ENCODE measurements at places on chromosomes 12 and 14. TPM values are rescaled to one million over a fixed set of nuclear protein-coding genes. Genes with fewer than 3 reads are reported as not detected.

DNA sequence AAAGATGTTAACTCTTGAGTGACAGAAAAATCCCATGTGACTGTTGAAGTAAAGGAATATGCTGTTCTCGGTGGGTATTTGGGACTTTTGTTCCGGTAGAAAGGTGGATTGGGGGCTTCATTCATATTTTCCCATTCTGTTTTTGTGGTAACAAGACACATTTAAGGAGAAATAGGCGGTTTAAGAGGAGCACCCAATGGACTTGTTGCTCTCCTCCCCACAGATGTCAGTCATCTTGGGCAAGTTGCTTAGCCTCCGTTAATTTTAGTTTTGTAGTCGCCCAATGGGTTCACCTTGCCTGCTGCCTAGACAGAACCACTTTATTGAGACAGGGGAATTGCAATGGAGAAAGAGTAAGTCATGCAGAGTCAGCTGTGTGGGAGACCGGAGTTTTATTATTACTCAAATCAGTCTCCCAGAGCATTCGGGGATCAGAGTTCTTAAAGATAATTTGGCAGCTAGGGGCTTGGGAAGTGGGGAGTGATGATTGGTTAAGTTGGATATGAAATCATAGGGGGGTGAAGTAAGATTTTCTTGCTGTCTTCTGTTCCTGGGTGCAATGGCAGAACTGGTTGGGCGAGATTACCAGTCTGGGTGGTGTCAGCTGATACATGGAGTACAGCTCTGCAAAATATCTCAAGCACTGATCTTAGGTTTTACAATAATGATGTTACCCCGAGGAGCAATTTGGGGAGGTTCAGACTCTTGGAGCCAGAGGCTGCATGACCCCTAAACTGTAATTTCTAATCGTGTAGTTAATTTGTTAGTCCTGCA is 50.3 kb downstream of the SLC38A1 start:
- DNase-seq = no peak

DNA sequence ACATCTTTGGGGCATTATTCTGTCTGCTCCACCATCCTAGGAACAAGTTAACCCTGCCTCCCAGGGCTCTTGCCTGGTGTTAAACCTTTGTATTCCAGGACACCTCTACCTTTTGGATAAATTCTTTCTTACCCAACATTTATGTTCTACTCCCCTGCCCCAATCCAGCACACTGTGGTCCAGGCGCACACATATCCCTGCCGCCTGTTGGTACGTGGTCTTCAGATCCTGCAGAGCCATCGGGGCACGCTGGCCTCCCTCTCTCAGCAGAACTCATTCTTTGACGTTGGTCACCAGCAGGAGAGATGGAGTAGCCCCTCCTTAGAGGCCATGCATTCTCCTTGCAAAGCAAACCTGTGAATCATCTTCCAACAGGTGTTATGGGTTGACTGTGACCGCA is 5.1 kb upstream of the TMEM179 start:
- no peak for DNase-seq

TRHDE gene
- total RNA-seq = 1.5 TPM

- no peak for DNase-seq
Measured at GRCh38 chr12:7131502-7131866, 1.3 kb downstream of the CLSTN3 start.

LHX5 gene
- total RNA-seq = not detected

DNA sequence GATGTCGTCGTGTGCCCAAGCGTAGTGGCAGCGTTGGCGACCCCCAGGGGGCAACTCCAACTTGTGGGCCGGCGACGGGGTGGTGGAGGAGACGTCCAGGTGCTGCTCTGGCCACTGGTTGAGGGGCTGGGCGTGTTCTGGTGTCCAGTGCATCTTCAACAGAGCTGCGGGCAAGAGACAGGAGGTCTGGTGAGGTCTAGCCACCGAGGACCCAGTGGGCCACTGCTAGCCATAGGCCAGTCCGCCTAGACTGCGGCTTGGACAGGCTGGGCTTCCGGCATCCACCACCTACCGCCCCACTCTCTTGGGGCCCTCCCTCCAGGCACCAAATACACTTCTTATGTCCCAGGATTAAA is 26.3 kb downstream of the FIGNL2 start:
- DNase-seq = no peak

DNA sequence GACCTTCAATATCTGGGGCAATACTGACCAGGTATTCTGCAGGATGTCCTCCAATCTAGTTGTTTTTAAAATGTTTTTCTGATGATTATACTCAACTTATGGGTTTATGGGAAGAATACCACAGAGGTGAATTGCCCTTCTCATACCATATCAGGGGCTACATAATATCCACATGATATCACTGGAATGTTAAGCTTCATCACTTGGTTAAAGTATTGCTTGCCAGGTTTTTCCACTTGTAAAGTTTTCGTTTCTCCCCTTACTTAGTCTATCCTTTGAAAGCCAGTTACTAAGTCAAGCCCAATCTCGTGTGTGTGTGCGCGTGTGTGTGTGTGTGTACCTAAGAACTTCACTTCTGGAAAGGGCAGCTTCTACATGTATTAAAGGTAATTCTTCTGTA is 980.9 kb upstream of the FBXO33 start:
- DNase-seq = no peak

GRCh38 chr14:37452323-37452722 is 142.7 kb downstream of the FOXA1 start:
- no peak for DNase-seq

ESR2 gene
- total RNA-seq = 0.05 TPM

DNA sequence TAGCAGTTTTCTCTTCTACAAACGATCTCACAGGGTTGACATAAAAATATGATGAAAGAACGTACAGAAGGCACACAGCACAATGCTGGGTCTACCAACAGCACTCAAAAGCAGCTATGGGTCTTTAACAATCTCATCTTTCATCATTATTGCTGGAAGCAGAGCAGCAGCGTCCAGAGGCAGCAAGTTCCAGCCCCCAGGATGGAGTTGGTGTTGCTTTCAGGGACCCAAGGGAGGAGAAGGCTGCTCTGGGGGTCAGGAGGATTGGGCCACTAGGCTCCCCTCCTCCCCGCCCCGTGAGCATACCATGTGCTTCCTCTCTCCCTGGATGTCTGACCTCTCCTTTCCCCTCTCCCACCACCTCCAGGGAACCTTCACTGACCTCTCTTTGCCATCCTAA is 13.3 kb downstream of the KCTD10 start:
- no peak for DNase-seq

GRCh38 chr14:101254805-101255764 is 306.2 kb upstream of the DIO3 start:
- no peak for DNase-seq

- no peak for DNase-seq
Measured at GRCh38 chr12:124668602-124669001, 101.2 kb upstream of the NCOR2 start.

AMN gene
- 0.05 TPM for total RNA-seq

DNA sequence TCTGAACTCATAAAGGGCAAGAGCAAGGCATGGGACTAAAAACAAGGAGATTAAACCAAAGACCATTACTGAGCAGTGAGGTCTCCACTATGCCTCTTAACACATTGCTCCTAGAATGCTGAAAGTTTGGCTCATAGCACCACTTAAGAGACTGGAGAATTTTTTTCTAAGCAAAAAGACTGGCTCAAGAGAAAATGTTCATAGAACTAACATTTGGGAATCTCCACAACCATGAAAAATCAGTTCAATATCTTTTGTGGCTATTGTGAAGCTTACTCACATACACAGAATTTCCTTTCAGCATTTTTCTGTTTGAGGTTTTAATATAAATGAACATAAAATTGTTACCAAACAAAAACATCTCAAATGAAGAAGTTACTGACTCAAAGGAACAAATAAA is 255.8 kb downstream of the CCDC91 start:
- DNase-seq = no peak

DNA sequence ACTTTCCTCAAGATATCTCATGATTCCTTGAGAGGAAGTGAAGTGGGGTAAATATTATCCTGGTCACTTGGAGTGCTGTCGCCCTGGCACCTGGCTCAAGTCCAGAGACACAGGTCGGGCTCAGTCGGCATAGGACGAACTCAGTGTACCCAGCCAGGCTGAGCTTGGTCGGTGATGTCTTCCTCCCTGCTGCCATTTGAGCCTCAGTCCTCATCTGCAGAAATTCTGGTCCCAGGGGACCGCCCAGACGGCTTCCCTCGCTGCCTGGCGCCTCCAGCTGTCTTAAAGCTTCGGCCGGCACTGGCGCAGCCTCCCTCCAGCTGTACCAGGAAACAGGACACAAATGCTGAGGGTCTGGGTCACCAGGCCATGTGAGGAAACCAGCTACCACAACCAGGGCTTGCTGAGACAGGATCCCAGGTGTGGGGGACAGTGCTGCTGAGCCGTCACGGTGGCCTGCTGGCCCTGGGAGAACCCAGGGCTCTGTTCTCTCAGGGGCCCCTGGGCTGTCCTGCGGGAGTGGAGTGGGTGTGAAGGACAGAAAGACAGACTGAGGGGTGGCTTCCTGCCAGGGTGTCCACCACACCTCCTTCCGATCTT is 5.0 kb upstream of the KLC1 start:
- no peak for DNase-seq

DNA sequence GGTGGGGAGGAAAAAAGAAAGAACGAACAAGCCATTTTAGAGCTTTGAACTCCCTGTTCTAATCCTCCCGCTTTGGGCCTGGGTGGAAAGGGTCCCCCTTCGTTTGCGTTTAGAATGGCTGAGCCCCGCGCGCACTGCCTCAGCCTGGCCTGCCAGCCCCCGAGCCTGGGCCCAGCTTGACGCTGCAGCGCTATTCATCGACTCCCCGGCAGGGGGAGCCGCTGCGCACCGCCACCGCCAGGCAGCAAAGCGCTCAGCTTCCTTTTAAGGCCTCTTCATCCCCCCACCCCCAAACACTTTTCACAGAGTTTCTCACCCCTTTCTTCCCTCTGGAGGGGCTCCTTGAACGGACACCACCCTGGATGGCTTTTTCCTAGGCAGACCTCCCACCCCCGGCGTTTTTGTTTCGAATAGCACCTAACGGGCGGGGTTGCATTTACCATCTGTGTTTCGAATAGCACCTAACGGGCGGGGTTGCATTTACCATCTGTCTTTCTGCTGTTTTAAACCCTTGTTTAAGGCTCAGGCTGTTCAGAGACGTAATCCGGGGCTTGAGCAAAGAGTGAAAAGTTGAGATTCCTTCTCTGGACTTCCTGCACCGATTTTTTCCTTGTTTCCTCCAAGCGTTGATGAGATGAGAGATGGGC is 56.4 kb upstream of the PIWIL1 start:
- no peak for DNase-seq

- no peak for DNase-seq
Measured at GRCh38 chr14:90625445-90625844, 190.8 kb downstream of the TTC7B start.

- no peak for DNase-seq
Measured at GRCh38 chr12:91021076-91021475, 16.3 kb upstream of the EPYC start.

FNTB gene
- total RNA-seq = 18.8 TPM

DNA sequence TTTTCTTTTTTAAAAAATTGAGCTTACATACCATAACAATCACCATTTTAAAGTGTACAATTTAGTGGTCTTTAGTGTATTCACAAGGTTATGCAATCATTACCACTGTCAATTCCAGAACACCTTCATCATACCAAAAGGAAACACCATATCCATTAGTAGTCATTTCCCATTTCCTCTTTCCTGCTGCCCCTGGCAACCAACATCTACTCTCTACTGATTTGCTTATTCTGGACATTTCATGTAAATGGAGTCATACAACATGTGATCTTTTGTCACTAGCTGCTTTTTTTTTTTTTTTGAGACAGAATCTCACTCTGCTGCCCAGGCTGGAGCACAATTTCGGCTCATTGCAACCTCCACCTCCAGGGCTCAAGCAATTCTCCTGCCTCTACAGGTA is 66.8 kb upstream of the CFL2 start:
- DNase-seq = peak; percentile 94

C3AR1 gene
- 0.44 TPM for total RNA-seq

TTC9 gene
- 0.76 TPM for total RNA-seq

CCDC196 gene
- total RNA-seq = not detected

DNA sequence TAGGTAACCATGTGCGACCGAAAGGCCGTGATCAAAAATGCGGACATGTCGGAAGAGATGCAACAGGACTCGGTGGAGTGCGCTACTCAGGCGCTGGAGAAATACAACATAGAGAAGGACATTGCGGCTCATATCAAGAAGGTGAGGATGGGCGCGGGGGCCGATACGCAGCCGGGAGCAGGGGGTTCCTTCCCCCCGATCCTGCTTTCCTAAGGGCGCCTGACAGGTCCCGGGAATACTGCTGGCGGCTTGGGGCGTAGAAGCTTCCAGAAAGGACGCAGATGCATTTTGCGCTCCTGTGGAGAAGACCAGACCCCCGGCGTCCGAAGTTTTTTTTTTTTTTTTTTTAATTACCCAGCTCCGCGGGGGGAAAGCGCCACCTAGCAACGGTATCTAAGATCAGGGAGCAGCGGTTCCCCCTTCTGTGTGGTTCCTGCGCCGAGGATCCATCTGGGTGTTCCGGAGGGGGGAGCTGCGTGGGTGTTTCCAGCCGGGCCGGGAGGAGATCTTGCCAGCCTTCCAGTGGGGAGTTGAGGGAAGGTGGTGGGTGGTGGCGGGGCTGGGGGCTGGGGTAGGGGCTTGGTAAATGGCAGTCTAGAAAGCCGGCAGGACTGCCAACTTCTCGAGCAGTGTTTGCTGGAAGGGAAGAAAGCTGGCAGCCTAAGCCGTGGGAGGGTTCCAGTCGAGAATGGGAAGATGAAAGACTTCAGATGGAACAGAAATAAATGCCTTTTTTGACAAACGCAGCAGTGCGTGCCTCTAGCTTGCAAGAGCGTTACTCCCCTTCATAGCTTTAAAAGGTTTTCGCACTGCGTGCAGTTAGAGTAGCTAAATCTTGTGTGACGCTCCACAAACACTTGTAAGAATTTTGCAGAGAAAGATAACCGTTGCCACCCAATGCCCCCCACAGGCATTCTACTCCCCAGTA is 764 bp downstream of the DYNLL1 start:
- no peak for DNase-seq

TBC1D30 gene
- 13.8 TPM for total RNA-seq

GRCh38 chr14:49464885-49465284 is 121.3 kb downstream of the RPS29 start:
- no peak for DNase-seq

DNA sequence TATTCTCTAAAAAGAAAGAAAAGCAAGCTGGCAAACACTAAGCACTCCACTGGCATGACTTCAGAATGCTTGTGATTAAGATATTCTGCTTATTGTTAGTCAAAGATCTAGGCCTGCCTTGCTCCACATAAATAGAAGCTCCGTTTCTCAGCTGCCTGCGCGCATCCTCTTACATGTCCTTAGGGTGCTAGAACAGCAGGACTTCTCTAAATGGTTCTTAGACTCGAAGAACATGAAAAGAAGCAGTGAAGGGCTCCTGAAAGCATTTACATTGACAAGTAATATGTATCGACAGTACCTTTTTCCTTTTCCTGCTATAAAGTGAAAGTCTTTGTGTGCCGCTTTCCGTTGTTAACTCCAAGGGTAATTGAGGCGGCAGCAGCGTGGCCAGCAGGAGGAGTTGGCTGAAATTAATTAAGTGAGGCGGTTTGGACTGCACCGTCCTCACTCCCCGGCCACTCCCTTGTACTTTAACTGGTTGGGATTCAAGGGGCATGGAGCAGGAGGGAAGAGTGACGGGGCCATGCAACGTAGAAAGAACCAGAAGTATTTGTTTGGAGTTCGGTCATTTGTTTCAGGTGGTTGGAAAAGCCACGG is 34.2 kb upstream of the OTX2 start:
- DNase-seq = no peak

MYF5 gene
- not detected for total RNA-seq

- no peak for DNase-seq
Measured at GRCh38 chr14:89004166-89004565, 179.7 kb downstream of the TTC8 start.
